T-helper 17 cell (primary cell): ENCODE measurements at places on chromosomes 11 and 22.

- no peak for DNase-seq
These were observed 6.1 kb downstream of the ASCC2 start for GRCh38 chr22:29831958-29832357.

- no peak for DNase-seq
These were observed 157.8 kb downstream of the KIF18A start for GRCh38 chr11:27949951-27950738.

- no peak for DNase-seq
These were observed 6.5 kb downstream of the SF1 start for GRCh38 chr11:64771861-64772260.

DNA sequence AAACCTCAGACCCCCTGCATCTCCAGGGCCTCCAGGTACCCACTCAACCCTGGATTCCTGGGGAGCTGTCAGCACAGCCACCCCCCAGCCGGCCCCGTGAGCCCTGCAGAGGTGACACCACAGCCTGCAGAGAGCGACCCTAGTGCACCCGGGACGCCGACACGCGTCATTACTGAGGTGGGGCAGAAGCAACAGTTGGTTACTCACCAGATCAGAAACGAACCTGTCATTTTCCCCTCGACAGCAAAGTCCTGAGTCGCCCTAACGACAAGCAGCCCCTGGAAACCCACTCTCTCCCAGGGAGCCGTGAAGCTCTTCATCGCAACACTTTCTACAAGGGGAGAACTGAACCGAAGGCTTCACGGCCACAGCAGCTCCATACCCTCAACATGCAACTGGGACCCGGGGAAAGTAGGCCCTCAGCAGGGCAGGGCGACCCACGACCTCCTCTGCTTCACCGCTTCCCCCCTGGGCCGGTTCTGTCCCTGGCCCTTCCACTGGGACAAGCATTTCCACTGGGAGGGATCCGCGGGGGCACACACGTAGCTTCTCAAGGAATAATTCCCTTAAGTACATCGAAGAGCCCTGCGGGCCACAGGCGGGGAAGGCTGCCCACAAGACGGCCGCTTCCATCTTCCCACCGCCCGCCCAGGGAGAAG lies 1.6 kb downstream of the BRD1 start:
- no peak for DNase-seq

DNA sequence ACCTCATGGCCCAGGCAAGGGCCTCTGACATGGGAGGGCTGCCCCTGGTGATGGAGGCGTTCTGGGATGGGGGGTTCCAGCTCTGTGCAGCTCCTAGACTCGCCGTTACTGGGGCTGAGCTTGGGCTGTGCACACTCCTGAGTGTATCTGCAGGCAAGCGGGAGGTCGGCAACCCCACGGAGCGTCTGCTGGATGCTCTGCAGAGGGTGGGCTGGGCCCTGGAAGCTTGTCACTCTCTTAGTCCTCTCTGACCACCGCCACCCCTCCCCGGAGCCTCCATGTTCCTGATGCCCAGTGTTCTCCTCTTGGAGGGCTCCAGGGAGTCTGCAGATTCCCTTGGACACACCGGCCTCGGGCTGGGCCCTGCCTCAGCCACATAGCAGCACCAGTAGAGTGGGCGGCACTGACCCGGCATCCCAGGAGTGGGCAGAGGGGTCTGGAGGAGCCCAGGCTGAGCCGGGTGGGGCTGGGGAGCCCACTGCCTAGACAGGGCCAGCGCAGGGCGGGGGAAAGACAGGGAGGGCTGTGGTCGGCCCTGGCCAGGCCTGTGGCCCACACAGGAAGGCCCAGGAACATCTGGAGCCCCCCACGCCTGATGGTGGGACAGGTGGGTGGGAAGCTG lies 20.6 kb upstream of the MUC5B start:
- peak; percentile 7 for DNase-seq

- no peak for DNase-seq
These were observed 72.2 kb upstream of the BID start for GRCh38 chr22:17846326-17846992.

DNA sequence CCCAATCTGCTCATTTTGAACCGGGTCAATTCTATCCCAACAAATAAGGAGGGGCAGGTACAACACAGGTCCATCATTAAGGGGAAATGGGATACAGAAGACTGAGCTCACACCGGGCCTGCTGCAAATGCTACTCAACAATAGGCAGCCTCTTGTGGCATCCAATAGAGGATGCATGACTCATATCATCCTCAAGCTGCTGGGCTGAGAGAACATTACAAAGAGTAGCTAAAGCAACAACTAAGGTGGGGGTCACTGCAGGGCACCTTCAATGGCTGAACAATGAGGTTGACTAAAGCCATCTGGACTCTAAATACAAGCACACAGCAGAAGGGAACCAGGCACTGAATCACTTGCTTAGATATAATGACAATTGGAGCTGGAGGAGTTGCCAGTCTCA lies 130.1 kb upstream of the SYN3 start:
- no peak for DNase-seq

DNA sequence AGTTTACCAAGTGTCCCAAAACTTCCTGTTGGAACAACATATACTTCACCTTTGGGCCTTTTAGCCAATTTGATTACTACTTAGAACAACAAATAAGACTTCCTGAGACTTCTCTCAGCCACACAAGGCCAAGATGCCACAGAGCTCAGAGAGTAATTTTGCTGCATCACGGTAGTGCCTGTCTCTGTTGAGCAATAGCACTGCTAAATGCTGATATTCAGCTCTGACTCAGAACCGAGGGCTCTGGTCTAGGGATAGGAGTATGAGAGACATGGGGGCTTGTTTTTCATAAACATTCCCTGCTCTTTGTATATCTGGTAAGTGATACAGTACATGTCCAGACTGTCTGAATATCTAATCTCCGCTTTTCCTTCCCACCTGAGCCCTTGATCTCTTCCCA lies 260.4 kb upstream of the ARHGAP20 start:
- no peak for DNase-seq

DNA sequence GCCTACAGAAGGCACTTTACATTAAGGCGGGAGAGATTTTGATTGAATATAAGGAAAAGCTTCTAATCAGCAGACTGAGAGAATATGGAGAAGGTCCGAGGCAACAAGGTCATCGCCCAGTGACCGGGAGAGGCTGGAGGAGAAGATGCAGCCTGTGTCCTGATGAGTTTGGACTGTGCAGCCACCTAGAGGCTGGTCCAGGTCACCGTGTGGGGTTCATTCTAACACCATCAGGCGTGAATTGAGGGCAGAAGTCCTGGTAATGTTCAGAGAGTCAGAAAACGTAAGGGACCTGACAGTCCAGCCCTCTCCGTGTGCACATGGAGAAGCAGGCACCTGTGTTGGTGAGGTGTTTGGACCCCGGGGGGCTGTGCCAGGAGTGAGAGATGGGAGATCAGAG lies 102.7 kb downstream of the FEZ1 start:
- DNase-seq: no peak

DNA sequence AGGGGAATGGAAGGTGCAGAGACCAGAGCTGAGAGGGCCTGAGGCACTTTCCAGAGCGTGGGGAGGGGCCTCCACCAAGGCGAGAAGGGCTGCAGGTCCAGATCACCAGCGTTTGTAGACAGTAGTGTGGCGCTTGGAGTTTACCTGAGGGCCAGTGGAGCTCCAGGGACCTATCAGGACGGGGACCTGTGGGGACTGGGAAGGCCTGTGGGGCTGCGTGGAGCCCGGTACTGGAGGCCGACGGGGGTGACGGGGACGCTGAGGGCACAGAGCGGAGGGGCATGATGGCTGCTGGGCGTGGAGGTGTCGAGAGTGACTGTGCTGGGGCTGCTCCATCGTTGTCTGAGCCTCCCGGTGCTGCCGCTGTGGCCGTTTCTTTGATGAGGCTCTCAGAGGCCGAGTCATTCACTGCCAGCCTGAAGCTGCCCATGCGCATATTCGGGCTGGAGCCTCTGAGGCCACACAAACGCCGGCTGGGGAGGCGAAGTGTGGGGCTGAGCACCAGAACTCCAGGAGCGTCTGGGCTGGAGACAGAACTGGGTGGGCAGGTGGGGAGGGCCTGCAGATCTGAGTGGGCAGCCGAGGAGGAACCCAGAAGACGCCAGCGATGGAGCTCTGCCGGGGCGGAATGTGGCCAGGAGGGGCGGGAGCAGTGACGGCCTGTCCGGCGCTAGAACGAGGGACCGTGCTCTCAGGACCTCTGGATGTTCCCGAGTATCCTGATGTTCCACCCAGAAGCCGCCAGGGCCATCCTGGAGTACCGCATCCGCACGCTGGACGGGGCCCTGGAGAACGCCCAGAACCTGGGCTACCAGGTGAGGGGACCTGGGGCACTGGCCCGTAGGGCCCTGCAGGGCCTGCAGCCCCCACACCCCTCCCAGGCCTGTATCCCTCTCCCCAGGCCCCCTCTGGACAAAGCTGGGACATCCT lies 2.6 kb downstream of the PGGHG start:
- DNase-seq: no peak

DNA sequence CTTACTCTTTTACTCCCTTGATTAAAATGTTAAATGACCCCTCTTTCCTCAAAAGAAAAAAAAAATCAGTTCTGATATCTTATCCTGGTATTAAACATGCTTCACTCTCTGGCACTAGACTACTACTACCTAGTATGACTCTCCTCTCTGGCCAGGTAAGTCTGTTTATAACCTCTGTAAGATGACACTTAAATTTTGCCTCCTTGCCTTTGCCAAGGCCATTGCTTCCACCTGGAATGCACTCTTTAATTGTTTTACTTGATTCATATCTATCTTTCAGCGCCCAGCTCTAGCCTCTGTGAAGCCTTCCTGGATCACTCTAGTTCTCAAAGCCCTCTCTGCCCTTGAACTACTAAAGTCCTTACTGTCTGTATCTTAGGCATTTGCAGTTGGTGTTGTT lies 170.4 kb downstream of the ETS1 start:
- no peak for DNase-seq

GRCh38 chr11:16193897-16194381 lies 162.4 kb downstream of the SOX6 start:
- no peak for DNase-seq

- no peak for DNase-seq
These were observed 45.6 kb upstream of the POLD3 start for GRCh38 chr11:74546752-74547151.

- no peak for DNase-seq
These were observed 2.4 kb upstream of the MIOX start for GRCh38 chr22:50483977-50484853.

DNA sequence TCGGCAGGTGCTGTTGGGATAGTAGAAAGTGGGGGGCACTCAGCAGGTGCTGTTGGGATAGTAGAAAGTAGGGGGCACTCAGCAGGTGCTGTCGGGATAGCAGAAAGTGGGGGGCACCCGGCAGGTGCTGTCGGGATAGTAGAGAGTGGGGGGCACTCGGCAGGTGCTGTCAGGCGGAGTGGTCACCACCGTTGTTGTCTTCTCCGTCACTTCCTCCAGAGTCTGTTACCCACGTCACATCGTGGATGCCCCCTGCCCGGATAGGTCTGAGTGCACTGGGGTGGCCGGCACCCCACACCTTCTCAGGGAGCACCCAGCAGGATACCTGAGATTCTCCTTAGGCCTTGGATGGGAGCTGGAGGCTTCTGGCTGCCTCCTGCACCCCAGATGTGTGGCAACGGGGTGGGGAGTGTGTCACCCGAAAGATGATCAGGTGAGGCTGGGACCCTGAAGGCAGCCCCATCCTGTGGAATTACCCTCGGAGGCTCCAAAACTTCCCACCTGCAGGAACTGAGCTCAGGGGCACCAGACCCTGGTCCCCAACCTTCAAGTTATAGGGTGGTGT lies 24.1 kb upstream of the KRTAP5-7 start:
- no peak for DNase-seq

GRCh38 chr11:22957786-22958185 lies 97.5 kb upstream of the CCDC179 start:
- no peak for DNase-seq

GRCh38 chr11:44834846-44835245 lies 108.1 kb downstream of the TSPAN18 start:
- no peak for DNase-seq

DNA sequence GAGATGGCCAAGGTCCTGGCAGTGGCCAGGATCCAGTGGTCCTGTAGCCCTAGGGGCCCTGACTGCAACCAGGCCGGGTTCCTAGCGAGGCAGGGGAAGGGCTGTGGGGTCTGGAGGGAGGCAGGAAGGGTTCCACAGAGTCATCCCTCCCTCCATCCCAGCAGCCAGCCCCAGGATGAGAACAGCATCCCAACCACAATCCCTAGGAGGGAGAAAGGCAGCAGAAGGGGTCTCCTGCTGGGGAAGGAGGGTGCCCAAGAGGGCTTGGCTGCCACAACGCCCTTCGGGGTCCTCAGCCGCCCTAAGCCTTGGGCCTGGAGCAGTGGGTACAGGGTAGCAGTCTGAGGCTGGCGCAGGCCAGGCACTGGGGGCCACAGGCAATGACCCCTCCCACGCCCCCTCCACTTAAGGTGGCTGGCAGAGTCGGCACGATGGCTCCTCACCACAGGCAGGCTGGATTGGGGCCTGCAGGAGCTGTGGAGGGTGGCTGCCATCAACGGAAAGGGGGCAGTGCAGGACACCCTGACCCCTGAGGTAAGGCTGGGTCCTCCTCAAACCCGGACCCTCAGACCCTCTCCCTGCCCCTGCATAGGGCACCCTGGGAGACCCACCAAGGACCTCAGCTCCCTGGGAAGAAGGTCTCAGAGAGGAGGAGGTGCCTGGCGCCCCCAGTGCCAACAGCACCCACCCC lies 7.2 kb downstream of the SLC22A12 start:
- no peak for DNase-seq

DNA sequence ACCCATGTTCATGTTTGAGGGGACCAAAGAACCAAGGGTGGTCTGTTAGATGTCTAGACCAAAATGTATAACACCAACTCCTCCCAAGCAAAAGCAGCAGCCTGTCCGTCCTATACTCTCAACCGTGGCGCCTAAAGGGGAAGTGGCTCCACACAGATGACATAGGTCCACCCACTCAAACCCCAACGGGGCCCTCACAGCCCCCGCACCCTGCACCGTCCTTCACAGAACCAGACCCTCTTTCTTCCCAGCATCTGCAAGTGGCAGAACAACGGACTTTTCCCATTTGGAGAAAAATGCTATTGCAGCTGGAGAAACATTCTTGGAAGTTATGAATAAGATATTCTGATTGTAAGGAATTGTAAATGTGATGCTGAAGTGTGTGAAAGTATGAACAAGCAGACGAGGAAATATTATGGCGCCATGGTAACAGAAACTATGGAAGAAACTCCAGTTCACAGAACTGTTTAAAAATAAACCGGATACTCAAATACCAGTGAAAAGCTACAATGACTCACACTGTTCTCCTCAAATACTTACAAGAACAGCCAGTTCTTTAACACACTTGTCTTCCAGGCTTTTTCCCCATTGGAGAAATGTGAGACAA lies 76.5 kb upstream of the ARFGAP3 start:
- no peak for DNase-seq

GRCh38 chr11:10076458-10077141 lies 217.4 kb downstream of the SBF2 start:
- DNase-seq: no peak

DNA sequence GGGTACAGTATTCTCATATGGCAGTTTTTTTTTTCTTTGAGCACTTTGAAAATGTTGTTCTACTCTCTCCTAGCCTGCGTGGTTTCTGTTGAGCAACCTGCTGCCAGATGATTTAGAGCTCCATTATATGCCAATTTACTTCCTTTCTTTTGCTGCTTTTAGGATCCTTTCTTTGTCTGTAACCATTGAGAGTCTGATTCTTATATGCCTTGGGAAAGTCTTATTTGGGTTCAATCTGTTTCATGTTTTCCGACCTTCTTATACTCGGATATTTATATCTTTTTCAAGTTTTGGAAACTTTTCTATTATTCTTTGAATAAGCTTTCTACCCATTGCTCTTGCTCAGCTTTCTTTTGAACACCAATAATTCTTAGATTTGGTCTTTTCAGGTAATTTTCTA lies 138.1 kb upstream of the RAG2 start:
- no peak for DNase-seq

- DNase-seq: peak; percentile 34
These were observed 698 bp downstream of the PAK1 start for GRCh38 chr11:77472991-77473800.

GRCh38 chr11:2190657-2191471 lies 19.2 kb upstream of the TH start:
- DNase-seq: no peak
